NCI-H446 (cell line): ENCODE measurements at places on chromosomes 6 and 20.

- peak; percentile 55 for DNase-seq
Measured at GRCh38 chr6:80333342-80333741, 226.9 kb downstream of the BCKDHB start.

DNA sequence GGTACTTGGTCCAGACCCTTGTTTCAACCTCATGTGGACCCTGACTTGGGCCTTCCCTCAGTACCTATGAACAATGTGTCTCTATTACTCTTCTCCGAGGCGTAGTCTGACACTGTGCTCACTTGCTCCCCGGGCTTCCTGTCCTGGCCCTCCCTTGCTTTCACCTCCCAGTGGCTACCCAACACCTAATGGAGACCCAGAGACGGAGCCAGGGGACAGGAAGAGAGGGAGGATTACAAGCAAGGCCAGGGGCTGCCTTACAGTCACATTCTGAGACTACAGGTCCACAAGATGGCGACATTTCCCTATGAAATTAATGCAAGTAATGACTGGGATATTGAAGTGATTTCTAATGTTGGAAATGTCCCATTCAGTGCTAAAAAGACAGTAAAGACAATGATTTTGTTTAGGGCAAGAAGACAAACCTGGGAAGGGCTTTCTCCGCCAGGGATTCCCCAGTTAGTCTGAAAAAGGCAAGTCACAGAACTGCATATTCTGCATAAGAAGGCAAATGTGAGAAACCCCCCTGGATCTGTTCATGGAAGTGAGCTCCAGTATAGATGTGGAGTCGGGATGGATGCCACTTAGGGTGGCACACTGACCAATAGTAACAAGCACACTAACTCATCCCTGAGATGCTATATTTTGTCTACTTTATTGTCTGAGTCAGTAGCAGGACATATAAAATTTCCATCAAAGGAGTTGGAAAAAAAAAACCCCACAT, 44.0 kb upstream of the ZBTB24 start:
- peak; percentile 73 for DNase-seq

DNA sequence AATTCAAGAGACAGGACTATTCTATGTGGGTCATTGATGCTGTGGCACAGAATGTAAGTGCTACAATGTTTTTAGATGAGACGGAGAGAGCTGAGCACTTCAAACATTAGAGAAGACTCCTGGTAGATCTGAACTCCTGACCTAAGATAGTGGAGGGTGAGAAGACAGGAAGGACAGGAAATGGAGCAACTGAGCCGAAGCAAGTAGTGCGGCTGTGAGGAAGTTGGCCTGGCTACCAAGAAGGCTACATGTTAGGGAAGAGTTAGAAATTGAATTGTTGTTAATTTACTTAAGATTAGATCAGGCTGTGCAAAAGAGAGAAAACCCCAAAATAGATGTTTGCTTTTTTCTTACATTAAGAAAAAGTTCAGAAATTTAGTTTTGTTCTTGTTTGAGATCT, 14.4 kb upstream of the MLIP start:
- DNase-seq, result no peak

GRCh38 chr20:52864916-52865605, 107.1 kb upstream of the TSHZ2 start:
- DNase-seq, result no peak

- no peak for DNase-seq
Measured at GRCh38 chr20:42270539-42270938, 652.4 kb upstream of the CHD6 start.

DNA sequence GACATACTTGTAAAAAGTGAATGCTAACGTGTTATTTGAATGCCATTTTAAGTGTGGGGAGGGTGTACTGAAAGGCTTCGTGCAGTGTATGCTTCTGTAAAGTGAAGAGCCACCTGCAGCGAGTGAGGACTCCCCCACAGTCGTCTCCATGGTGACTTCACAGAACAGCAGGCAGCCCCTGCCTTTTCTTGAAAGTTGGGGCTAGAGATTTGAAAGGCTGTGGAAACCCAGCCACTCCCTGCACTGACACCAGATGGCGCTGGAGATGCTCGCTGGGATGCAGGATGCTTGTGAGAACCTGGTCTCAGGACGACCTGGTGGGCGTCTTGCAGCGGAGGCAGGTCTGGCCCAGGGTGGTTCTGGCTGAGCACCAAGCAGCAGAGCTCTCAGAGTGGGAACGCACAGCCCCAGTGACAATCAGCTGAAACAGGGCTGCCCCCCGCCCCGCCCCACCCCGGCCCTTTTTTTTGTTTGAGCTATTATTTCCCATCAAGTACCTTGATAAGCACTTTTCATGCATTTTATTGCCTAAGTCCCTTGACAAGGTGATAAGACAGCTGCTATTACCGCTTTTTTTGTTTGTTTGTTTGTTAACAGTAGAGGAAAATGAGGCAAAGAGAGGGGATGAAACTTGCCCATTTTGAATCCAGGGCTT, 150.3 kb downstream of the SYCP2 start:
- DNase-seq, result peak; percentile 62

- no peak for DNase-seq
Measured at GRCh38 chr20:341682-342081, 5.2 kb upstream of the NRSN2 start.

- DNase-seq, result peak; percentile 21
Measured at GRCh38 chr6:118650582-118651281, 659 bp downstream of the CEP85L start.

- no peak for DNase-seq
Measured at GRCh38 chr6:8879334-8879733, 444.0 kb upstream of the SLC35B3 start.
